ENCODE measurements at places on chromosomes 12 and 14. TPM values are rescaled to one million over a fixed set of nuclear protein-coding genes. Genes with fewer than 3 reads are reported as not detected.
A peak's percentile ranks its signal among the peaks of the same experiment; 100 is the strongest.

OVCH1 gene
- not detected for total RNA-seq

DNA sequence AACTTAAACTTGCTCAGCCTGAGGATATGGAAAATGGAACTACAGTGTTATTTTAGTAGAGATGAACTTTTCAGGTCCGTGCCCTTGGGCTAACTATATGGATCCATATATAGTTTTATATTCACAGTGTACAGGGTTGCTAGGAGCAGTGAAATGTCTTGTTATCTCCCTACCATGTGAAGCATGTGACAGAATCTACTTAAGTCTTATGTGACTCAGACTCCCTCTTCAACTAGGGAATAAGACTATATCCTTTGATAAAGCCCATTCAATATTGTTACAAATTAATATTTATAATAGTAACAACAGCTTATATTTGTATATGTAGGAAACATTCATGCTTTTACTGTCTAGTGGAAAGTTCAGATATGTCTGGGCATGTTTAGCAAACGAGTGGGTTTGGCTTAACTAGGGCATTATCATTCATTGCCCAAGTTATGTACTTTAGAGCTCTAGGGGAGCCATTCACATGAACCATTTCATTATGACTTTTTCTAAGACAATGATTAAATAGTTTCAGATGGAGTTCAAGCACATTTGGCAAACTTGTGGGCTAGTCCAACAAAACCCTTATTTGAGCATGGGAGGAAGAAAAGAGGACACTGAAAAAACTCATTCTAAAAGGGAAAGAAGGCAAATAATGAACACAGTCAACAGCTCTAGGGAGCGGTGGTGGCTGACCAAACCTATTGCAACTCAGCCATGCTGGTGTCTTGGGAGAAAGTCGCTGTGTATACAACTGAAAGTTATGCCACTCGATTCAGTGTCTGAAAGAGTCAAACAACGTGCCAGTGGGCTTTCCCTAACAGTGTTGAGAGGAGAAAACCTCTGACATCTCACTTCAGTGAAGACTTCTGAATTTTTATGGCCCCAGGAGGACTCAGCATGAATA, 305.9 kb upstream of the G2E3 start:
- H3K36me3 ChIP-seq: no peaks in the 10 kb centered on the region
- H3K4me1 ChIP-seq: no peaks in the 10 kb centered on the region
- no peak for DNase-seq
- no peak overlapping the region for H3K27ac ChIP-seq

DNA sequence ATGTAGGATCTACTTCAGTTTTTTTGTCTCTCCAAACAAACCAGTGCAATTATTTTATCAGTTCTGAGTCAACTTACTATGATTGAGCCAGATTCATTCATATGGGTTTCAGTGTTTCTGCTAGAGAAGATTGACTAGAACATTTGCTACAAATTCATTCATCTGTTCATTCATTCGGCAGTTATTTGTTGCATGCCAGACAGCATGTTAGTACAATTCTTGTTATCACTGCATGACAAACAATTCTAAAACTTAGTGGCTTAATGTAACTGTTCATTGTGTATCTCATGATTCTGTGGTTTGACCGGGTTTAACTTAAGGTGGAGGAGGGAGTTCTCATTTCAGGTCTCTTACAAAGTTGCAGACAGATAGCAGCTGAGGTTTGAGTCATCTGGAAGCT, 52.3 kb downstream of the POLR3B start:
- no peak overlapping the region for H3K4me3 ChIP-seq
- peaks cover 10% of the 10 kb centered on the region for H3K36me3 ChIP-seq

POTEG gene
- not detected for total RNA-seq

DNA sequence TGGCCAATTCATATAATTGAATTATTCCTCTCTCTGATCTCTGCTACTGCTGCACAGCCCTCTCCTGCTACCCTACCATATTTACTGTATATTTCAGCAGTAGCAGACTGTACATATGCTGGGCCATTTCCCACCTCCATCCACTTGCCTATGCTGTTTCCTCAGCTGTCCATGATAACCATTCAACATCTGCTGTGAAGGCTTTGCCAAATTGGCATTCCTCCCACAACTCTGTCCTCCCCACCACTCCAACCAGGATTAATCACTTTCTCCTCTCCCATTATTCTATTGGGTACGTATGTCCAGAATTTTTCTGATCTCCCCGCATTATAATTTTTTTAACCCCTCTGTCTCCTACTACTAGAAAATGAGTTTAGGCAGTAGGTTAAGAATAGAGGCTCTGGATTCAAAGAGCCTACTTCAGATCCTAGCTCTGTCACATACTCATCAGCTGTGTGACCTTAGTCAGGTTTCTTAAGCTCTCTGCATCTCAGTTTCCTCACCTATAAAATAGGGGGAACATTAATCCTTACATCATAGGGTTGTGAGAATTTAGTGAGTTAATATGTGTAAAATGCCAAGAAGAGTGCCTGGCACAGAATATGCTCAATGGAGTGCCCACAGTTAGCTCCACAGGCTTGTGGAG, 123.3 kb downstream of the KICS2 start:
- H3K4me1 ChIP-seq: no peaks in the 10 kb centered on the region
- H3K4me3 ChIP-seq: no peak overlapping the region

- peaks cover 15% of the 10 kb centered on the region for H3K4me1 ChIP-seq
- DNase-seq: no peak
- no peaks in the 10 kb centered on the region for H3K27me3 ChIP-seq
- no peak overlapping the region for H3K27ac ChIP-seq
- H3K36me3 ChIP-seq: peaks cover 8% of the 10 kb centered on the region
These were observed 145.9 kb downstream of the DUSP6 start for GRCh38 chr12:89206390-89206789.

- DNase-seq: no peak
- no peak overlapping the region for H3K4me3 ChIP-seq
These were observed 3.1 kb downstream of the PFKM start for GRCh38 chr12:48122065-48122834.

DNA sequence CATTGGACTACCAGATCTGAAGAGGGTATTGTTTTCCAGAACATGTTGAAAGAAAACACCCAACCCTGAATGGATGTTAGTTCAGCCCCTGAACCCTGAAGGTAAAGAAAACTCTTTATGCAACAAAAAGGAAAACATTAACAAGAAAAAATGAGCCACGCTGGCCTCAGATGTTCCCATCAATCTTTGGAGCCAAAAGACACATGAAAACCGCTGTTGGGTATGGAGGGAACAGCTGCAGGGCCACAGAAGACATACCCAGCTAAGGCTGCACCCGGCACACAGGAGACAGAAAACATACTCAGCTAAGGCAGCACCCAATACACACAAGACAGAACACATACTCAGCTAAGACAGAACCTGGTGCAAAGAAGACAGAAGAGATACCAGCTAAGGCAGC, 51.3 kb upstream of the GALNT9 start:
- no peak overlapping the region for H3K4me3 ChIP-seq
- DNase-seq: no peak
- peaks cover 11% of the 10 kb centered on the region for H3K27me3 ChIP-seq
- no peaks in the 10 kb centered on the region for H3K4me1 ChIP-seq

- no peaks in the 10 kb centered on the region for H3K27me3 ChIP-seq
- H3K36me3 ChIP-seq: peaks cover 44% of the 10 kb centered on the region
- H3K4me1 ChIP-seq: peaks cover 4% of the 10 kb centered on the region
These were observed 77.8 kb downstream of the CCDC88C start for GRCh38 chr14:91339671-91340369.

DNA sequence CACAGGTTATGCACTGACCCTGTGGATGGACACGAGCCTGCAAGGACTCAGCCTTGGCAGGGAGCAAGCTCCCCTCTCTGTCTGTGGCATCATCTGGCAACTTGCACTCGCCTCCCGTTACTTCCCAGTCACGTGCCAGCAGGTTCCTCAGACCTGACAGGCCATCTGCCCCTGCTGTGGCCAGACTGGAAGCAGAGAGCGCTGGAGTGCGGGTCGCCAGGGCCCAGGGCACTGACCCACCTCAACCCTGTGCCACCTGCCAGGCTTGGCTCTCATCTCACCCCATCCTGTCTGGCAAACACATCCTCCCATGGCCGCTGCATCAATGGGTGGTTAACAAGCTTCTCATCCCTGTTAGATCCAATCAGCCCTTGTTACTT, 28.4 kb downstream of the SLC6A12 start:
- no peak overlapping the region for H3K27ac ChIP-seq
- peaks cover 11% of the 10 kb centered on the region for H3K27me3 ChIP-seq
- no peak for DNase-seq
- H3K4me3 ChIP-seq: no peak overlapping the region

GRCh38 chr12:120224304-120225199, 23.6 kb upstream of the RPLP0 start:
- H3K4me3 ChIP-seq: no peak overlapping the region
- no peak for DNase-seq
- H3K27me3 ChIP-seq: no peaks in the 10 kb centered on the region
- peak overlapping the region; percentile 15 for H3K27ac ChIP-seq
- peaks cover 40% of the 10 kb centered on the region for H3K4me1 ChIP-seq

DNA sequence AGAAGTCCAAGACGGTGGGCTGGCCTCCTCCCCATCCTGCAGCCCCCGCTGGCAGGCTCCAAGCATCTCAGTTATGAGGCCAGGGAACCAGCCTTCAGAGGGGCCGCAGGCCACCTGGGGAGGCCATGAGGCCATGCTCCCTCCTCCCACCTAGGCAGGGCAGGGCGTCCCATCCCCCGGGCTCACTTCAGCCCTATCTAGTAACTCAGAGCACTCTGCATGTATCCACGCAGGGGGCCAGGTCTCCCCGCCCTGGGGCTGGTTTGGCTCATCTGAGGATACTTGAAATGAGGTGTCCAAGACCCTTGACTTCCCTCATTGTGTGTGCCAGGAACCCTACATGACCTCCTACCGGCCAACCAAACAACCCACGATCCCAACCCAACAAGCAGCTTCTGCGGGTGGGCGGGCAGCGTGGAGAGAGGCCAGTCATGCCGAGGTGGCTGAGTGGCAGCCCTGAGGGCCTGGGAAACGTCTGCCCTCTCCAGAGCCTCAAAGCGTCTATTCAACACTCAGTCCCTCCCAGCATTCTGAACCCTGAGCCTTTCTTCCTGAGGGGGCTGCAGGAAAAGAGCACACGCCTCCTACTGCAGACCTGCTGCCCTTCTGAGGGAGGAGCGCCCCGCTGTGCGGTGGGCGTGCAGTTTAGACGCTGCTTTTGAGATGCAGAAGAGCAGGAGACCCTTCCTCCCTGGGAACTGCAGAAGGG, 16.8 kb downstream of the ISCA2 start:
- H3K27me3 ChIP-seq: peaks cover 32% of the 10 kb centered on the region
- H3K4me3 ChIP-seq: no peak overlapping the region
- peaks cover 11% of the 10 kb centered on the region for H3K4me1 ChIP-seq
- no peak for DNase-seq

- no peaks in the 10 kb centered on the region for H3K36me3 ChIP-seq
- DNase-seq: no peak
- no peaks in the 10 kb centered on the region for H3K27me3 ChIP-seq
- no peaks in the 10 kb centered on the region for H3K4me1 ChIP-seq
- H3K27ac ChIP-seq: no peak overlapping the region
These were observed 144.3 kb downstream of the PELI2 start for GRCh38 chr14:56262530-56262929.

- H3K4me1 ChIP-seq: no peaks in the 10 kb centered on the region
- no peak overlapping the region for H3K4me3 ChIP-seq
- H3K36me3 ChIP-seq: peaks cover 8% of the 10 kb centered on the region
- DNase-seq: no peak
These were observed 68.9 kb upstream of the STAC3 start for GRCh38 chr12:57319678-57320469.

DENR gene
- total RNA-seq: 65.9 TPM

DNA sequence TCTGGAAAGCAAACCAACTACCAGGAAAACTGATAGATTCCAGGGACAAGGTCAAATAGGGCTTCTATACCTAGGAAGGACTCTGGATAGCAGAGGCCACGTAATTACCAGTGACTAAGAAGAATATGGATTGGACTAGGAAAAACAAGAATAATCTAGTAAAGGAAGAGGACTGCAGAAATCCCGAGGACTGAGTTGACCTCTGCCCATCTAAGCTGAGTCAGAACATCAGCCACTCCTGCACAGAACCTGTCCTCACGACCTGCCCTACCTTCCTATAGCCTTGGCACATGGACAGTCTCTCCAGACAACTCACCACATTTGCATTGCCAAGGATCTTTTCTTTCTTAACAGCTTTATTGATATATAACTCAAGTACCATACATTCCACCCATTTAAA, 2.3 kb downstream of the OR6J1 start:
- H3K36me3 ChIP-seq: no peaks in the 10 kb centered on the region
- no peak overlapping the region for H3K4me3 ChIP-seq
- no peak for DNase-seq

IL22 gene
- not detected for total RNA-seq

FSCB gene
- total RNA-seq: not detected

GRCh38 chr14:99966037-99966835, 99.0 kb upstream of the EVL start:
- DNase-seq: no peak
- H3K27ac ChIP-seq: no peak overlapping the region
- H3K4me3 ChIP-seq: no peak overlapping the region
- H3K36me3 ChIP-seq: no peaks in the 10 kb centered on the region
- H3K4me1 ChIP-seq: peaks cover 2% of the 10 kb centered on the region

GRCh38 chr12:104733717-104734175, 224.3 kb downstream of the SLC41A2 start:
- DNase-seq: peak; percentile 51
- H3K36me3 ChIP-seq: no peaks in the 10 kb centered on the region
- H3K4me3 ChIP-seq: no peak overlapping the region
- H3K4me1 ChIP-seq: peaks cover 59% of the 10 kb centered on the region

DNA sequence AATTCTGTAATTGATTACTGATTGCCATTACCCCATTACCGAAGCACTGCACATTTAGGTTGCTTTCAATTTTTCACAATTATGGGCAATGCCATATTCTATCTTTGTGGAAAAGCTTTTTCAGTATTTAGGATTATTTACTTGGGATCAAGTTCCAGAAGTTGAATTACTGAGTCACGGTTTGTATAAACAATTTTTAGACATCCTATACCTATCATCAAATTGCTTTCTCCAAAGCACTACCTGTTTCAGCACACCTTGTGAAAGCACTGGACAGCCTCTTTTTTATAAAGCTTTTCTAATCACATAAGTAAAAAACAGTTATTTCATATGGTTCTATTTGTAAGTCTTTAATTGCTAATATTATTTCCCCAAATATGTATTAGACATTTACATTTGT, 221.5 kb upstream of the CAND1 start:
- no peaks in the 10 kb centered on the region for H3K4me1 ChIP-seq
- no peak for DNase-seq
- no peaks in the 10 kb centered on the region for H3K36me3 ChIP-seq
- H3K27ac ChIP-seq: no peak overlapping the region

GRCh38 chr12:95351748-95352147, 122.2 kb upstream of the METAP2 start:
- H3K27me3 ChIP-seq: peaks cover 9% of the 10 kb centered on the region
- DNase-seq: no peak
- H3K27ac ChIP-seq: no peak overlapping the region
- H3K4me1 ChIP-seq: no peaks in the 10 kb centered on the region

GRCh38 chr14:71410578-71411284, 503.5 kb downstream of the PCNX1 start:
- no peak for DNase-seq
- H3K36me3 ChIP-seq: peaks cover 28% of the 10 kb centered on the region
- H3K4me3 ChIP-seq: no peak overlapping the region
- H3K4me1 ChIP-seq: peaks cover 32% of the 10 kb centered on the region

ENDOU gene
- total RNA-seq: not detected
